ENCODE measurements at places on chromosomes 13 and 19.

- DNase-seq = no peak
Observed at GRCh38 chr13:23579896-23580683, 9.9 kb downstream of the TNFRSF19 start.

DNA sequence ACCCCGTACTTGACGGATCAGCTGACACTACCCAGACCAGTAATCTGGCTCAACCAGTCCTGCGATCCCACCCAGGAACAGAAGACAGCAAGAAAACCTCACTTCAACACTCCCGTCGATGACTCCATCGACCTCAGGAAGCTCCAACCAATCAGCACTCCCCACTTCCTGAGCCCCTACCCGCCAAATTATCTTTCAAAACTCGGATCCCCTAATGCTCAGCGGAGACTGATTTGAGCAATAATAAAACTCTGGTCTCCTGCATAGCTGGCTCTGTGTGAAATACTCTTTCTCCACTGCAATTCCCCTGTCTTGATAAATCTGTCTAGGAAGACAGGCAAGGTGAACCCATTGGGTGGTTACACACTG is 1.2 kb downstream of the LSM4 start:
- DNase-seq = no peak

DNA sequence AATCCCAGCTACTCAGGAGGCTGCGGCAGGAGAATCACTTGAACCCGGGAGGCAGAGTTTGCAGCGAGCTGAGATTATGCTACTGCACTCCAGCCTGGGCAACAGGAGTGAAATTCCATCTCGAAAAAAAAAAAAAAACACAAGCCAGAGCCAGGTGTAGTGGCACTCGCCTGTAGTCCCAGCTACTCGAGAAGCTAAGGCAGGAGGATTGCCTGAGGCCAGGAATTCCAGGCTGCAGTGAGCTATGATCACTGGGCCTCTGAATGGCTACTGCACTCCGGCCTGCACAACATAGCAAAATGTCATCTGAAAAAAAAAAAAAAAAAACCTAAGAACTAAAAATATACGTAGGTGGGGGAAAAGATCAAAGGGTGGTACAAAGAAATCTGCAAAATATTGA is 19.4 kb downstream of the EPS15L1 start:
- DNase-seq = no peak

GRCh38 chr13:77470986-77471385 is 64.5 kb upstream of the SCEL start:
- DNase-seq = no peak

DNA sequence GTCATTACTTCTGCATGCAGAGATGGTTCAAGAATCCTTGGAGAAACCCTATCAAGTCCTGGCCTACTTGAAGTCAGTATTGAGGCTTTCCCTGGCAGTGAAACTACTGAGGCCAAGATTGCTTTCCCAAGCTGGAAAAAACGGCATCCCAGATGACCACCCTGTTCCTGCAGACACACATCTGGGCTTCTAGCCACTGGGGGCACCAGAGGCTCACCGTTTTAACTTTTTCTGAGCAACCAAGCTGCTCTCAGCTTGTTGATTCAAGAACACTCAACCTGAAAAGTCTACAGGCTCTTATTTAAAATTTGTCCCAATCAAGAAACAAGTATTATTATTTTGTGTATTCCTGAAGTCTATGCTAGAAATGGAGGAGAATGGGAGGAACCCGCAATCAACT is 66.6 kb downstream of the SPRYD7 start:
- DNase-seq = no peak

DNA sequence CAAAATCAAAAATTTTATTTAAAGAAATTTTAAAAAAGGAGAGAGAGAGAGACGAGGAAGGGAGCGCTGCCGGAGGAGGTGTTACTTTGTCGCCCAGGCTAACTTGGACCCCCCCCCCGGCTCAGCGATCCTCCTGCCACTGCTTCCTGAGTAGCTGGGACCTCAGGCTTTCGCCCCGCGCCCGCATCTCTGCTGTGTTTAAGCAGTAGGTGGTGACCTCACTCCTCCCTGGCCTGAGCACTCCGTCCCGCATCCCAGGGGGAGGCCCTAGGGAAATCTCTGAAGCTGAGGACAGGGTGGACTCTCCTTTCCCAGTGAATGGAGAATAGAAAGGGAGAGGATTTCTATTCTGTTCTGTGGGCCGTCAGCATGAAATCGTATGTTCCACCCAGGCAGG is 485 bp upstream of the ZNF845 start:
- DNase-seq = no peak

DNA sequence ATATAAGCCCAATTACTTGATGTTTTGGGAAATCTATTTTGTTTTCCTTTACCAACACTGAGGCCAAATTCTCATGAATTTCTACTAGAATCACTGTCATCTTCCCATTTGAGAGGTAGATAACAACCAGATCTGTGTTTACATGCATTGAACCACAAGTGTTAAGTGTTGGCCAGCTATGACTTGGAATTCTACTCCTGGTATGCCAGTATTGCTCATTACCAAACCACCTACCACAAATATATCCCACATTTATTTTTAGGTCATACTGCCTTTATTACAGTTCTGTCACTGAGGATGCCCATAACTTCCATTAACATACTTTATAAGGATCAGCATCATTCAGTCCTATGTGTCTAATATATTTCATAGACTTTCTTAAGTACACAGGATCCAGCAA is 328.9 kb downstream of the DIAPH3 start:
- DNase-seq = no peak

DNA sequence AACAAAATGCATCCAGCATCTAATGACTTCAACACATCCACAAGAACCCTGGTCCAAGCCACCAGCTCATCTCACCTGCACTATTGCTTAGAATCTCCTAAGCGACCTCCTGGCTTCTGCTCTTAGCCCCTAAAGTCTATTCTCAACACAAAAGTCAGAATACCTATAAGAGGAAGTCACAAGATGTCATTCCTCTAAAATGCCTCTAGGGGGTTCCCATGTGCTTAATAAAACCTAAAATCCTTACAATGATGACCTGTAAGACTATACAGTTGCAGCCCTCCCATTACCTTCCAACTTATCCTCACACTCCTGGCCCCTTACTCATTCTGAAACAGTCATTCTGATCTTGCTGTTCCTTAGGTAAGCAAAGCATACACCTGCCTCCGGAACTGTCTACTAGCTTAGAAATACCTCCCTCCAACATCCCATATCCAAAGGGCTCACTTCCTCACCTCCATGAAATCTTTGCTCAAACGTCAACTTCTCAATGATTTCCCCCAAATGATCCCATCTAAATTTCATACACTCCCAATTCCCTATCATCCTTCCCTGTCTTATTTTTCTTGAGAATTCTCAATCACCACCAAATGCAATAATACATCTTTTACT is 10.0 kb downstream of the ATP7B start:
- DNase-seq = no peak

- no peak for DNase-seq
Observed at GRCh38 chr19:35442091-35442490, 6.0 kb upstream of the FFAR2 start.

DNA sequence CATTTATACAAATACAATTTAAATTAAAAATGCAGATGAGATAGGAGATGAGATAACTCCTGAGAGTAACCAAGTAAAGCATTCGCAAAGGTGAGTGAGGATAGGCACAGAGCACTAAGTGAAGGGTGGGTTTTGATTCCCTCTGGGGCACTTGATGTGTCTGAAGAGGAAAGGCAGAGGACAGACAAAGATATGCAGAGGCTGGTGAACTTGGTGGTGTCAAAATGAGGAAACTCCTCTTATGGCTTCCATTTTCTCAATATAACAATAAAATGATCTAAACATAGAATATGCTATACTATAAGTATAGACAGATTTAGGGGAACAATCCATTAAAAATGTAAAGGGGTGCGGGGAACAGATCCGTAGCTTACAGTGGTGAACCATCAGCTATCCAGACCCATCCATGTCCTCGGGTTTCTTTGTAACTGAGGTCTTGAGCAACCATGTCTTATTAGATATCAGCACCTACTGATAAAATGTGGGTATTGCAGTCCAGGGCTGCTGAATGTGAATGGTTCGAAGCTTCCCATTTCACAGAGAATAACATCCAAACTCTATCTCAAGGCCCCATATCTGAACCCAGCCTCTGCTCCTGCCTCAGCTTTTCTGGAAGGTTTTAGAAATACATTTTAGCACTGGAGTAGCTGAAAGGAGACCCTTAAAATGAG is 73.9 kb upstream of the SLC10A2 start:
- no peak for DNase-seq

- DNase-seq = no peak
Observed at GRCh38 chr19:8151767-8152035, 2.3 kb upstream of the FBN3 start.

DNA sequence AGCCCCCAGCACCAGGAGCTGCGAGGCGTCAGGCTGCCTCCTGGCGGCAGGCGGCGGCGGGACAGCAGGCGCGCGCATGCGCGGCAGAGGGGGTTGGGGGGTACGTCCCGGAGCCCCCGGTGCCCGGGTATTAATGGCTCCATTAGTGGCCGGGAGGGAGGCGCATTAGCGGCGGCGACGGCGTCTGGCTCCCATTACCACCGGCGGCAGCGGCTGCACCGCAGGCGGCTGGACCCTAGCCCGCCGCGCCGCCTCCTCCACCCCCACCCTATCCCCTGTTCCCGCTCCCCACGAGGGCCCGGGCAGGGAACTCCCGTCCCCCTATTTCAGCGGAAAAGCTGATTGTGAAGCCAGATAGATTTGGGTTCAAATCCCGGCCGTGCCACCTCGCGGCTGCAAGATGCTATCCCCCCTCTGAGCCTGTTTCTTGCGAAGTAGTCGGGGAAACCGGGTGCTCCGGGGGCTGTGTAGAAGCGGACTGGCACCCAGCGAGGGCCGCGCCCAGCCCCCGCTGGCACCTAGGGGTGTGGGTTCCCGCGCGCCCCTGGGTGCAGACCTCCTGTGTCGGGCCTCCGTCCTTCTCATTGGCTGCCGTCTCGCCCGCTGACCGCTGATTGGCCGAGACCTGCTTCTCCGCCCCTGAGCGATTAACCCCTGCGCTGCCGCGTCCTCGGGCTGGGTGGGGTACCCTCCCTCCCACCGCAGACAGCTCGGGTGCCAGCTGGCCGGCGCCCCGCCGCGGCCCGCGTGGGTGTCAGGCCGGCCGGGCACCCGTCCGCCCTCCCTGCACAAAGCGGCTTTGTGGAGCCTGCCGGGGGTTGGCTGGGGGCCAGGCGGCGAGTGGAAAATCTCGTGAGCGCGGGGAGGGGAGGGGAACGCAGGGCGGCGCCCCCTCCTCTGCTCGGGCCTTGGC is 11.1 kb downstream of the CIC start:
- DNase-seq = peak; percentile 87

DNA sequence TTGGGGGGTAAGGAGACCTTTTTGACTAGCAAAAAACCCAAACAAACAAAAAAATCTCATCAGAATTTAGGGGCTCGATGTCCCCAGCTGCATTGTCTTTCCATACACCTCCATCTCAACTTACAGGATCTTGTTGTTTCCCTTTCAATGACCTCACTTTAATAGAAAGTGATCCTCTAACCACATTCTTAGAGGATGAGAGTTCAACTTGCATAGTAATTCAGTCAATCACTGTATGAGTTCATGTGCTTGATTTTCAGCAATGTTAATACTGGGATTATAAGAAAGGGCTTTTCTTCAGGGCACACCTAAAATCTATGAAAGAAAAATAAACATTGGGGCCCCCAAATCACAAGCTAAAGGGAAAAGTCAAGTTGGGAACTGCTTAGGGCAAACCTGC is 1512.0 kb downstream of the SLITRK1 start:
- no peak for DNase-seq

DNA sequence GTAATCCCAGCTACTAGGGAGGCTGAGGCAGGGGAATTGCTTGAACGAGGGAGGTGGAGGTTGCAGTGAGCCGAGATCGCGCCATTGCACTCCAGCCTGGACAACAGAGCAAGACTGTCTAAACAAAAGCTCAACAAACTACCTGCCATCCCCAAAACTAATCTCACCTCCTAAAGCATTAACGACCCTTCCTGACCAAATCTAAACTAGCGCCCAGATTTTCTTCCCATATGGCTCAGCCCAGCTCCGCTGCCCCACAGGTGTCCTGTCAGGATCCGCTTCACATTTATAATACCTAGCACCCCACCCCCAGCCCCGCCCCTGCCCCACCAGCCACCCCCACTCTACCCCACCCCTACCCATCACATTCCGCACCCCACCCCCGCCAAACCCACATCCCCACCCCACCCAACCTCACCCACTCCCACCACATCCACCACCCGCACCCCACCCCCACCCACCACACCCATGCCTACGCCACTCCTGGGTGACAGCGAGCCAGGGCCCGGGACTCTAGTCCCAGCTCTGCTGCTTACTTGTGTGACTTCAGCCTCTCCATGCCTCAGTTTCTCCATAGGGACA is 599 bp downstream of the C19orf12 start:
- peak; percentile 77 for DNase-seq

- no peak for DNase-seq
Observed at GRCh38 chr19:50705422-50706019, 14.1 kb downstream of the SHANK1 start.

- no peak for DNase-seq
Observed at GRCh38 chr19:5718037-5718578, 1.8 kb downstream of the LONP1 start.

DNA sequence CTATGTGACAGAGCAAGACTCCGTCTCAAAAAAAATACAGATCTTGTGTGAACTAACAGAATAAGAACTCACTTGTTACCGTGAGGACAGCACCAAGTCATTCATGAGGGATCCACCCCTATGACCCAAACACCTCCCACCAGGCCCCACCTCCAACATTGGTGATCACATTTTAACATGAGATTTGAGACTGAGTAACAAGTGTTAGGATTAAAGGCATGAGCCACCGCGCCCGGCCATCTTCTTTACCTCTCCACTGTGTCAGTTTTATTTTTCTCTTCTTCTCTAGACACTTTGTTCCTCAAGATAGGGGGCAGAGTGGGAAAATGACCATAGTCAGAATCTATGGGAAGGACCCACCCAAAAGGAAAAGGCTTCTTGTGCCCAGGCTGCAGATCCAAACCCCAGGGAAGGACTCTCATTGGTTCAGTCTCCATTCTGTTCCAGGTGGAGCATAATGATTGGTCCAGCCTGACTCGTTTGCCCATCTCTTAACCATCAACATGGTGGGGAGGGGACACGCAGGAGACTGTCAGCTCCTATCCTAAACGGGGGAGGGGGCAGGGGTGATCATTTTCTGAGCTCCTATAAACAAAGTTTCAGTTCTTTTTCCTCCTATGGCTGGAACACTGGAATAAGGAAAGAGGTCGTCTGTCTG is 1.3 kb upstream of the CALM3 start:
- DNase-seq = no peak

GRCh38 chr13:77412116-77412635 is 85.3 kb upstream of the MYCBP2 start:
- no peak for DNase-seq

DNA sequence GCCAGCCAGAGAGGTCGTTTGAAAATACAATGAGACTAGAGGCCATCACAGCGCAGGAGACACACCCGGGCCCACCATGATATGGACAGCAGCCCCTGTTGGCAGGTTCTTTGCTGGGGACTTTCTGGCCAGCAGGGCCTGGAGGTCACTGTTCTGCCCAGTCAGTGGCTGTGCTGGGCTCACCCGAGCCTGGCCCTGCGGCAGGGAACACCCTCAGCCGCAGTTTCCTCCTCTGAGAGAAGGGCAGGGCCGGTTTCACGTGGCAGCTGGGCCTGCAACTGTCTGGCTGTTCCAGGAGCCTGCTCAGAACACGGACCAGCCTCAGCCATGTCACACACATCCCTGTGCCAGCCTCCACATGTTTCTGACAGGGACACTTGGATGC is 39.4 kb downstream of the ADPRHL1 start:
- no peak for DNase-seq
